ENCODE measurements at places on chromosomes 5 and 9.

- DNase-seq = no peak
Measured at GRCh38 chr5:19802686-19803085, 185.3 kb downstream of the CDH18 start.

- DNase-seq = no peak
Measured at GRCh38 chr9:16912197-16912596, 41.7 kb upstream of the BNC2 start.

DNA sequence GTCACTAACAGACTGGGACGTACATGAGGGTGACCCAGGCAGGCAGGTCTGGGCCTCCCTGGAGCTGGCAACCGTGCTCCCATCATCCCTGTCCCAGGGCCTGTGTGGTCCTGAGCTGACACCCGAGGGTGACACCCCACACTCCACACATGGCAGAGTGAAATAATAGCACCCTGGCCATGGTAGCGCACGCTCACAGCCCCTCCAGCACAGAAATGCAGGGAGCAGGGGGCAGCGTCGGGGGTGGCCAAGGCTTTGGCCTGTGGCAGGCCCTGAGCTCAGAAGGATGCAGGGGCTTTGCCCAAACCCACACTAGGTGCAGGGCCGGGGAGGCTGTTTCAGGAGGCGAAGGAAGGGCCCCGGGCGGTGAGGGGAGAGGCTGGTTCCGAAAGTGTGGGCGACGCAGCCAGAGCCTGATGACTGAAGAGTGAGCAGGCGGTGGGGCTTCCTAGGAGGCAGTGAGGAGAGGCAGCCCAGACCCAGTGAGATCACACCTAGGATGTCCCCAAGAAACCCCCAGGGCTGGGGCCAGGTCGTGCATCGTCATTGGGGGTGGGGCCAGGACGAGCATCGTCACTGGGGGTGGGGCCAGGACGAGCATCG is 12.9 kb downstream of the OR2V2 start:
- DNase-seq = no peak

GRCh38 chr9:110047955-110048402 is 160.0 kb downstream of the C9orf152 start:
- no peak for DNase-seq

DNA sequence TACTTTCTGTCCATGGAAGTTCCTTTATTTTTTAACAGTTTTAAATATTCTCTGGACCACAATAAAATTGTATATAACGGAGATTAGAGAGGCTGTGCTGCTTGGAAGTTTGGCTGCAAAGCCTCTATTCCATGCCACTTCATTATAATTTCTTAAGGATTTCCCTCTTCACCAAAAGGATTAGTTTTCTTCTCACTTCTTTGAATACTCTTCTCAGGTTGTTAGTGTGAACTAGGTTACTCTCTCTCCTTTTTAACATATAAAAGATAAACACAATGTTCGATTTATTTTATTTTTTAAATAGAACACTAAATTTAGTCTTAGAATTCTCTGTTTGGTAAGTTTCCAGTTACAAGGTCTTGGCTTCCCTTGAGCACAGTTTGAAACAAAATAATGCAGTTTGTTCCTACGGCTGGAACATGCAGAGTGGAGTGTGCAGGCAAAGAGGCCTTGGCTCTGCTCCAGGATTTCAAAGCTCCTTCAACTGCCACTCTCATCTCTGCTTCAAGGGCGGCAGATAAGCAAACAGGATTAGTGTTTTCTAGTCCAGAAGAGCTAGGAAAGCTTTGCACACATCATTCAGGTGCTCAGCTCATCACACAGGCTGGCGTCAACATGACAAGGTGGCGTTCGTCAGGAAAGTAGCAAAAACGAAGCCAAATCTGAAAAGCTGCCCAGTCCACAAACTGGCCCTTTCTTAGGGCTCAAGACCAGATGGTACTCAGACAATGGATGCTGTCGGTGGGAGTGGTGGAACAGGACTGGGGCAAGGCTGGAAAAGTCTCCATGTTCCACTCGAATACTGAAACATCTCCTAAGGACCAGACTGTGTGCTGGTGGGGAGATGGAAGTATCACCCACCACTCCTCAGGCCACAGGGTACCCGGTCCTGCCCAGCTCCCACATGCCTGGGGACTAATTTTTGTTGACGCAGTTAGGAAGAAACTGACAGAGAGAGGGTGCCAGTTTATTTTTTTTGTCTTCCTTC is 286.6 kb downstream of the CRB2 start:
- DNase-seq = no peak

DNA sequence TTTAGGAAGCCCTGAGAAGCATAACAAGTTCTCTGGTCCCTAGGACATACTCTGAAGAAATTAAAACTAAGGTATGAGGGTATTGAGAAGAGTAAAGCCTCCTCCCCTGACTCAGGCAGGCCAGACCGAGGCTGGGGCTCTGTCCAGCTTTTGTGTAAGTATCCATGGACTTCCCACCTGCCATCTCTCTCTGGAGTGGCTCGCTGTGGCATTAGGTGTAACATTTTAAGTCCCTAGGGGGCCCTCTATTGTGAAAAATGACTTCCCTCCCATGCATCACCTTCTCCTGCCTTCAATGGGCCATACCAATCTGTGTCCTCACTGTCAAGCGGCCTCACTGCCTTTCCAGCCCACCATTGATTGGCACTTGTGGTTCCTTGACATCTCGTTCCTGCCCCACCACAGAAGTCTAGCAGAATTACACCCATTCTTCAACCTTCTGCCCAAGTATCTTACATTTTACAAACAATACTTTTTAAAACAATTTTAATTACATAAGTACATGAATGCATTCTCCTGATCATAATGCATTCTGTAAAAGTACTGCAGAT is 205.5 kb downstream of the SLIT3 start:
- no peak for DNase-seq

All from activated CD4-positive, alpha-beta T cell treated with anti-CD3 and anti-CD28 coated beads, Interleukin-2, Interleukin-4, amounts not matched to agents 100 ng/mL and 50 ng/mL, durations not matched to agents 16 hours and 8 hours (primary cell).